Thoracic aorta (tissue), 2 donors: ENCODE measurements at places on chromosomes 2 and 18. TPM values are rescaled to one million over a fixed set of nuclear protein-coding genes. Genes with fewer than 3 reads are reported as not detected.

- H3K4me3 ChIP-seq: peak overlapping the region; percentile 4
- no peaks in the 10 kb centered on the region for H3K36me3 ChIP-seq
- H3K27ac ChIP-seq: peak overlapping the region; percentile 68
- no peaks in the 10 kb centered on the region for H3K27me3 ChIP-seq
- no peak for DNase-seq
Measured at GRCh38 chr2:201407265-201407664, 44.0 kb downstream of the TRAK2 start.

- peaks cover 6% of the 10 kb centered on the region for H3K4me1 ChIP-seq
- H3K27ac ChIP-seq: no peak overlapping the region
- H3K27me3 ChIP-seq: no peaks in the 10 kb centered on the region
- no peak for DNase-seq
- no peaks in the 10 kb centered on the region for H3K36me3 ChIP-seq
- H3K4me3 ChIP-seq: no peak overlapping the region
Measured at GRCh38 chr2:40181855-40182254, 270.0 kb downstream of the SLC8A1 start.

DNA sequence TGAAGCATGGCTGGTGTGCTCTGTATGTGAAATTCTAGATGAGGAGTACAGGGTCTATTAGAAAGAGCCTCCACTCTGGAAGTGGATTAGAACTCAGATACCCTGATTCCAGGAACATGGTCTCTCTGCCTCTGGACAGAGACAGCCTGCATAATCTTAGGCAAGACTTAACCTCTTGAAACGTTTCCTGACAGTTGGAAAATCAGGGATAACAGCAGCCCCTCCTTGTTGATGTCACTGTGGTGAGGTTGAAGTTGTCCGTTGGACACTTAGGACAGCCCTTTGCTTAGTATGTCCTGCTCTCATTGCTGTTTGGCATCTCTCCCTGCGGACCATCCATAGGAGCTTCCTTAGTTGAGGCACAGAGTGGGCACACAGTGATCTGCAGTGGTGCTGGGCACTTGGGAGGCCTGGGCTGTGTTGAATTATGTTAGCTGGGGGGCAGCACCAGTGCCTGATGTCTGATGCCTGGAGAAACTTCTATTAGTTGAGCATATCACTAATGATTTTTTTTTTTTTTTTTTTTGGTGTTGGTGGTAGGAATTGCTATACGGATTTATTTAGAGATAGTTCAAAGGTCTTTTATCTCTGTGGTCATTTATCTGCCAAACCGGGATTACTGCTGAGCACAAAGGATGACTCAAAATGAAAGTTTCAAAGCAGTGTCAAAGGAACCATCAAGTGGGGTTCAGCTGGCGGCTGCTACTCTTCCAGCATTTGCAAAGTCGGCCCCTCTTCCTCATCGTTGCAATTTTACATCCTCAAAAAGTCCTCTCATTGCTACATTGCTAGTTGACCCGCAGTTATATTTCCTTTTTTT is 28.8 kb downstream of the SETBP1 start:
- peak overlapping the region; percentile 34 for H3K27ac ChIP-seq
- H3K36me3 ChIP-seq: no peaks in the 10 kb centered on the region
- DNase-seq: no peak

- H3K27me3 ChIP-seq: no peaks in the 10 kb centered on the region
- H3K36me3 ChIP-seq: no peaks in the 10 kb centered on the region
- no peak for DNase-seq
- no peak overlapping the region for H3K4me3 ChIP-seq
- peaks cover 10% of the 10 kb centered on the region for H3K4me1 ChIP-seq
Measured at GRCh38 chr2:37918742-37919186, 6.3 kb upstream of the RMDN2 start.

DNA sequence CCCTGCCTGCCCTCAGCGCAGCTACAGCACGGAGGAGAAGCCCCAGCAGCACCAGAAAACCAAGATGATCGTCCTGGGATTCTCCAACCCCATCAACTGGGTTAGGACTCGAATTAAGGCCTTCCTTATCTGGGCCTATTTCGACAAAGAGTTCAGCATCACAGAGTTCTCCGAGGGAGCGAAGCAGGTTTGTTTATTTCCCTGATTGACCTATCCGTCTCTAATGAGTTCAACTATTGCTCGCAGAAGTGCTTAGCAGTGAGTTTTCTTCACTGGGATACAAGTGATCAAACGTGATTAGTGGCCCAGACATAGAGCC is 639 bp downstream of the MAIP1 start:
- H3K4me1 ChIP-seq: peaks cover 34% of the 10 kb centered on the region
- peak overlapping the region; percentile 82 for H3K4me3 ChIP-seq
- peaks cover 6% of the 10 kb centered on the region for H3K36me3 ChIP-seq

DNA sequence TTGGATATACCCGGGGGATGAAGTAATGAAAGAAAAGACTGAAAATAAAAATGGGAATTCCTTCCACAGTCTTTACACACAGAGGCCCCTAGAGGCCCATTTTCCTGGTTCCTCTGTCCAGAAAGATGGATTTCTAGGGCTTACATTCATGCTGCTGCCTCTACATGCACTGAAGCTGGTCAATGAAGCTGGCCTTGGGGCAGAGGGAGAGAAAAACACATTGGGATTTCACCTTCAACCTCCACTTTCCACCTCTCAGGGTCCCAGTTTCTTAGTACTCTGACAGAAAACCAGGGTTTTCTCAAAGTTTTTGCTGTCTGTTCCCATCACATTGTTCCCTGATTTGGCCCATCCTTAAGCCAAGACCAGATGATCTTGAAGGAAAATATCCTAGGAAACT is 154.6 kb upstream of the ZSWIM2 start:
- no peak overlapping the region for H3K27ac ChIP-seq
- peak overlapping the region; percentile 59 for H3K4me3 ChIP-seq
- H3K36me3 ChIP-seq: no peaks in the 10 kb centered on the region
- no peaks in the 10 kb centered on the region for H3K27me3 ChIP-seq
- H3K4me1 ChIP-seq: no peaks in the 10 kb centered on the region

GRCh38 chr2:239012936-239013677 is 165.2 kb downstream of the TWIST2 start:
- no peaks in the 10 kb centered on the region for H3K27me3 ChIP-seq
- no peak overlapping the region for H3K4me3 ChIP-seq
- no peak for DNase-seq
- H3K27ac ChIP-seq: no peak overlapping the region

GRCh38 chr18:46343931-46344372 is 239.8 kb downstream of the HAUS1 start:
- no peaks in the 10 kb centered on the region for H3K4me1 ChIP-seq
- H3K27ac ChIP-seq: no peak overlapping the region
- no peak for DNase-seq
- no peak overlapping the region for H3K4me3 ChIP-seq
- no peaks in the 10 kb centered on the region for H3K36me3 ChIP-seq

GRCh38 chr2:142865924-142866323 is 11.5 kb upstream of the KYNU start:
- DNase-seq: no peak
- H3K4me1 ChIP-seq: no peaks in the 10 kb centered on the region
- no peaks in the 10 kb centered on the region for H3K27me3 ChIP-seq
- no peak overlapping the region for H3K27ac ChIP-seq
- no peaks in the 10 kb centered on the region for H3K36me3 ChIP-seq
- H3K4me3 ChIP-seq: peak overlapping the region; percentile 31

DNA sequence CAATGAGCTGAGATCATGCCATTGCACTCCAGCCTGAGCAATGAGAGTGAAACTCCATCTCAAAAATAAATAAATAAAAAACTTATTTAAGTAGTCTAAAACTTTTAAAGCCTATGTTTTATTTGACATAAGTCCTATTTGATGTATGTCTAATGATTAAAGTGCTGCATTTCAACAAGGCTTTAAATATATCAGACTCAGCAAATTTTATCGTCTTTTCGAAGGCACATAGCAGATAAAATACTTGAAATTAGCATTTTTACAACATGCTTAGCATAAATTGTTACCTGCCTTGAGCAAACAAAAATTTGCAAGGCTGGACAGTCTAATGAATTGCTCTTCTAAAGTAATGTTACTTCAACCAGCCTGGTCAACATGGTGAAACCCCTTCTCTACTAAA is 85.9 kb downstream of the PRKRA start:
- H3K4me1 ChIP-seq: no peaks in the 10 kb centered on the region
- H3K36me3 ChIP-seq: no peaks in the 10 kb centered on the region
- DNase-seq: no peak
- no peak overlapping the region for H3K27ac ChIP-seq
- H3K27me3 ChIP-seq: no peaks in the 10 kb centered on the region

- H3K4me3 ChIP-seq: no peak overlapping the region
- DNase-seq: no peak
- peaks cover 15% of the 10 kb centered on the region for H3K4me1 ChIP-seq
- no peaks in the 10 kb centered on the region for H3K36me3 ChIP-seq
Measured at GRCh38 chr2:45690231-45690630, 38.8 kb downstream of the PRKCE start.

DNA sequence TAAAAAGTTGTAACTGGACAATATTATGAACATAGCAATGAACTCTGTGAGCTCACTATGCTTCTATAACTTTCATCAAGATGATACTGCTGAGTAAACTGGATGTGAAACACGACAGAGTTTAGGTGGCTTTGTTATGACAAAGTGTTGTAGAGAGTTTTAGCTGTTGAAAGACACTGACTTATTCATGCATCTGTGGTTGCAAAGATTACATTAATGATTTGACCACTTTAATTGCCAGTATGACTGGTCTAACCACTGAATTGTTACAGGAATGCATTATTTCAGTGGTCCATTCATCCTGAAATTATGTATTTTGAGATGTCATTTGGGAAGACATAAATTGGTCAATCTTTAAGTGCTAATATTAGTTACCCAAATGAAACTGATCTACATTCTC is 117.9 kb downstream of the SPHKAP start:
- H3K27ac ChIP-seq: no peak overlapping the region
- no peaks in the 10 kb centered on the region for H3K36me3 ChIP-seq
- H3K27me3 ChIP-seq: no peaks in the 10 kb centered on the region
- no peak for DNase-seq

GRCh38 chr2:57809230-57809629 is 237.4 kb upstream of the VRK2 start:
- DNase-seq: no peak
- H3K27me3 ChIP-seq: no peaks in the 10 kb centered on the region
- no peak overlapping the region for H3K27ac ChIP-seq

- no peak overlapping the region for H3K27ac ChIP-seq
- H3K36me3 ChIP-seq: no peaks in the 10 kb centered on the region
- no peak overlapping the region for H3K4me3 ChIP-seq
- H3K27me3 ChIP-seq: no peaks in the 10 kb centered on the region
- no peaks in the 10 kb centered on the region for H3K4me1 ChIP-seq
Measured at GRCh38 chr2:119820275-119820674, 60.6 kb downstream of the PTPN4 start.

DNA sequence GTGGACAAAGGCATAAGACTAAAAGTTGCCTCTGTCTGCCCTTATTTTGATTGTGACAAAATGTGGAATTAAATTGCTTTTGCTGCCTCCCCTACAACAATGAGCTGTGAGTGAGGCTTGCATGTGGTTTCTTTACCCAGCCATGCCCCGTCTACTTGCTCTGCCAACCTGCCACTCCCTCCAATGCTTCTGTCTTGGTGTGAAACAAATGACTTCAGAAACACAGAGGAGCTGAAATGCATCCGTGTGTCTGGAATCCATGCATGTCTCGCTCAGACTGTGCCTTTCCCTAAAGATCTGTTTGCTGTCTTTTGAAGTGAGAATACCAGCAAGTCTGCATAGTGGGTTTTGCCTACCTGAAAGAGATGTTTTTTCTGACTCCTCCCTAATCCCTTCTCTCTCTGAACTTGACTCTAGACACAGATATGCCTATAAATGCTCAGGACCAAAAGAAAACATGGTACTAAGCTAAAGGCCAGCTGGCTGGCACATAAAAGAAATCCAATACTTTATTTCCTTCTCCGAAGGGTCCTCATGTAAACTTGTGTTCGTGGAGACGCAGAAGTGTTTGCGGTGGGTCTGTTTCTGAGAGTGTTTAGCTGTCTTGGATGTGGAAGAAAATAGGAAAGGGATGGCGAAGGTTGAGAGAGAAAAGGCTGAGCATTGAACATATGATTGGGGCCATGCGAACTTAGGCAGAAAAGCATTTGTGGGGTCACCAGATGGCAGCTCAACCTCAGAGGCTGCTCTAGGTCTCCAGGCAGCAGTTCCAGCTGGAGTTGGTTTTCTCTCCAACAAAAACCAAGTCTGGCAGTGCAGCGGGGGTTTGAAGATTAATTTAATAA is 120.5 kb downstream of the CCBE1 start:
- no peaks in the 10 kb centered on the region for H3K27me3 ChIP-seq
- H3K27ac ChIP-seq: no peak overlapping the region
- H3K36me3 ChIP-seq: no peaks in the 10 kb centered on the region
- no peak for DNase-seq
- no peak overlapping the region for H3K4me3 ChIP-seq

GRCh38 chr2:144325086-144325485 is 194.8 kb downstream of the ZEB2 start:
- H3K36me3 ChIP-seq: no peaks in the 10 kb centered on the region
- H3K4me1 ChIP-seq: peaks cover 7% of the 10 kb centered on the region
- H3K4me3 ChIP-seq: no peak overlapping the region
- H3K27ac ChIP-seq: no peak overlapping the region
- DNase-seq: no peak
- H3K27me3 ChIP-seq: no peaks in the 10 kb centered on the region

DNA sequence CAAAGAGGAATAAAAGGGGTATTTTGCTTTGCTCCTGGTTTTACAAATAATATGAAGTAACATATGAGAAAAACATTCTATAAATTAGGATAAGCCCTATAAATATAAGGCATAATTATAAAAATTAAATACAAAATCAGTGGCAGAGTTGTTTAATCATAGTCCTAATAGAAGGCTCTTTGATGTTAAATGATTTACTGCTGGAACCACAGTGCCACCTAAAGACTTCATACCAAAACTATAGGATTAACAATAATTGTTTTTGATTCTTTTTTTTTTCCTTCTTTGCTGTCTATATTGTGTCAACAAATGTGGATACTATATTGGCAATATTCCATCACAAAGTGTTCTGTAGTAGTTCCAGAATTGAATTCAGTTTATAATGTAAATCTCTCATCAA is 837.7 kb upstream of the SLC39A10 start:
- no peak for DNase-seq
- H3K27me3 ChIP-seq: no peaks in the 10 kb centered on the region
- no peaks in the 10 kb centered on the region for H3K36me3 ChIP-seq
- no peak overlapping the region for H3K4me3 ChIP-seq

DNA sequence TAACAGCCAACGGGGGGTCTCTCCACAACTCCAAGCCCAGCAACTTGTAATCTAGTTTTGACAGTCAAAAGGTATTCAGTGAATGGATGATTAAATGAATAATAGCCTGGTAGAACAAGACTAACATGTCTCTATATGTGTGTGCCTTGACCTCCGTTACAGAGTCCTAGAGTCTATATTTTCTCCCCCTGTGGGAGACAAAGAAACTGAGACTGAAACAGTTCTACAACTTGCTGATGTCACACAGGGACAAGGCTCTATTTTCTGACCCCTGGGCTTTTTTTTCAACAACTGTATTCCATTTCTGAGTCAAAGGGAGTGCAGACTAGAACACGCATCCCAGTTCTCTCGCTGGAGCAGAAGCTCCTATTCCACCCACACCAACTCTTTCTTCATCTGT is 223.6 kb upstream of the AGAP1 start:
- H3K27ac ChIP-seq: no peak overlapping the region
- no peak overlapping the region for H3K4me3 ChIP-seq
- no peak for DNase-seq

ALKAL2 gene
- 11.3 TPM for total RNA-seq

NIF3L1 gene
- 15.9 TPM for total RNA-seq

CRIM1 gene
- total RNA-seq: 465 TPM

OBSL1 gene
- 151 TPM for total RNA-seq

ZNF397 gene
- total RNA-seq: 45.8 TPM

AQP4 gene
- not detected for total RNA-seq

FOXD4L1 gene
- total RNA-seq: 0.21 TPM

MYO5B gene
- total RNA-seq: 13.5 TPM

BMP10 gene
- not detected for total RNA-seq

LHCGR gene
- total RNA-seq: not detected

PLB1 gene
- total RNA-seq: 19.2 TPM
